ENCODE measurements at places on chromosomes 2 and 18. TPM values are rescaled to one million over a fixed set of nuclear protein-coding genes. Genes with fewer than 3 reads are reported as not detected.

AQP12B gene
- polyA plus RNA-seq = 0.19 TPM

DNA sequence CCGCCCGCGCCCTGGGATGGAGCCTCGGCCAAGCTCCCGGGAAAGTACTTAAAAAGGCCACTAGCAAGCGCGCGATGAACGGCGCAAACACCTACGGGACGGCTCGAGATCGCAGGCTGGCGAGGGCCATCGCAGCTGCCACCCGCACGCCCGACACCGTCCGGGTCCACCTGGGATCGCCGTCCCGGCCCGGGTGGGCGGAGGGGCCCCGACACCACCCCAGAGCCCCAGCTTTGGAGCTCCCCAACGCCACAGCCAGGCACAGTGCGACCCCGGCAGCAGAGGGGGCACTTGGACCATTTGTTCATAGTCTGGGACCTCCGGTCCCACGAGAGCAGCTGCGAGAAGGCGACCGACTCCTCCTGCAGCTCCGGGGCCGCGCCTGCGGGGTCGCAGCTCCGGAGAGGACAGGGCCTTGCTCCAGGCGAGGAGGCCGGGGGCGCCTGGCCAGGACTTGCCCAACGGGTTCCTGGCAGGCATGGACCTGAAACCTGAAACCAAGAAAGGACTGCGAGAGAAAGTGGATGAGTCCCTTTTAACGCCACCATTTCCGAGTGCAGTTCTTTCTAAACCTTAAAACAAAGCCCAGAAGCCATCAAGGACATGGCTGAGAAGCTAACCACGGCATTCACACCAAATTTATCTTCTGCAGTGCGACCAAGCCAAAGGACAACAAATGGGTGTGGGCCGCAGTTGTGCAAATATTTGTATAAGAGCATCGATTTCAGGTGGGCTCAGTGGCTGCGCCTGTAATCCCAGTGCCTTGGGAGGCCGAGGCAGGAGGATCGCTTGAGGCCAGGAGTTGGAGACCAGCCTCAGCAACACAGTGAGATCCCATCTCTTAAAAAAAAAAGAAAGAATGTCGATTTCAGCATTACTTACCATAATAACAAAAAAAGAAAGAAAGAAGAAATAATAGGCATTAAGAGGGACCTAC lies 54.0 kb upstream of the IMP4 start:
- DNase-seq = no peak

DNA sequence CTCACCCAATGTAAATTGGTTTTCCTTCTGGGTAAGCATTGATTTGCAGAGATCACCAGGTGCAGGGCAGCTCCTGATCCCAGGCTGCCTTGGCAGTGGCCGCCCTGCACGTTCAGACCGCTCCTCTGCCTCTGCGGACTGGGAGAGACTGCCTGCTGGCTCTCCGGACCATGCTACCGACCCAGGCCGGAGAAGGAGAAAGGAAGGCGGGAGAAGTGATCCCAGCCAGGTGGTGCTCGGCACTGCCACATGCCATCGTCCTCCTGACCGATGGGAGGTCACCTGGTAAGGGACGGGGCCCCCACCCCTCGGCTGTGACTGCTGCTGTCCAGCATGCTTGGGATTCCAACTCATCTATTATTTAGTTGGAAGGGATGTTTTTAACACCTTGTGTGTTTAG lies 108.1 kb upstream of the POU3F3 start:
- no peak for DNase-seq

- DNase-seq = peak; percentile 24
These were observed 510.8 kb downstream of the TRIB2 start for GRCh38 chr2:13227578-13227977.

DNA sequence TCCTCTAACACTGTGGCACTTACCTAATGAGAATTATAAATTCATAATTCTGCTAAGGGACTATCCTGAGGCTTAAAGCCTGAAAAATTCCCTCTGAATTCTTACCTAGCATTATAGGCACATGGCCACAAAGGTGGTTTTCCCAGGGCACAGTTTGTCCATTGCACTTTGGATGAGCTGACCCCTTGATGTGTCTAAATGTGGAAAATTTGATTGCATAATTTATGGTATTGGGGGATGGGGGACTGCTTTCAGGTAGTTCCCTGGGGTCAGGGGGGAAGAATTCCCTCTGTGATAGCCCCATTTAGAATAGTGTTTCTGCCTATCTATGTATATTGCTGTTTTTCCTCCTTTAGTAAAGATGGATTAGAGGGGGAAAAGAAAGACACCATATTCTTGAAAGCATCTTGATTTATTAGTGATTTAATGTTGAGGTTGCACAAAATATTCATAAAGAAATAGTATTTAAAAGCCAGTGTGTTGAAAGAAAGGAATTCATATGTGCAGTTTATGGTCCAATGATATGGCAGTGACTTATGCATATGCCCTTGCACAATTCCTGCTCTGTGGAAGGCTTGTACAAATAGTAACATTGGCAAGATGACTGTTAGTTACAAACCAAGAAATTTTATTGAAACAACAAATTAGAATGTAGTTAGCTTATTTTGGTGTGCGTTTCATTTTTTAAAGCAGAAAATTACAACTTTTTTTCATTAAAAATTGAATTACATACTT lies 8.7 kb upstream of the HTR2B start:
- no peak for DNase-seq

ID2 gene
- polyA plus RNA-seq = 145 TPM

DNA sequence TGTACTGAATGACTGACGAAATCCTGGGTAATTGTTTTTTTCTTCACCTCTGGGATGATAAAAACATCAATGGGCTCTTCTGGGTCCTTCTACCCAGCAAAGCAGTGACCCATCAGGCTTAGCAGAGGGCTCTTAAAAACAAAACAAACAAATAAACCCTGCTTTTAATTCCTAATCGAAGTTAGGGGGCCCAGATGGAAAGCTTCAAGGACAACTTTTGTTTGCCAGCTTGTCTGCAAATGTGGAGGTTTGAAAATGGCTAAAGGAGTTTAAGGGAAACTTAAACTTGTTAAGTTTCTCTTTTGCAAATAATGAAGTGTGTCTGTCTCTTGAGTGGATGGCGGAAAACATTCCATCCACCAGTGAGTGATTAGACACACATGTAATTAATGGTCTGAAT lies 327.2 kb downstream of the SATB2 start:
- no peak for DNase-seq

- no peak for DNase-seq
These were observed 613.4 kb downstream of the PLCL1 start for GRCh38 chr2:198417836-198418235.

DNA sequence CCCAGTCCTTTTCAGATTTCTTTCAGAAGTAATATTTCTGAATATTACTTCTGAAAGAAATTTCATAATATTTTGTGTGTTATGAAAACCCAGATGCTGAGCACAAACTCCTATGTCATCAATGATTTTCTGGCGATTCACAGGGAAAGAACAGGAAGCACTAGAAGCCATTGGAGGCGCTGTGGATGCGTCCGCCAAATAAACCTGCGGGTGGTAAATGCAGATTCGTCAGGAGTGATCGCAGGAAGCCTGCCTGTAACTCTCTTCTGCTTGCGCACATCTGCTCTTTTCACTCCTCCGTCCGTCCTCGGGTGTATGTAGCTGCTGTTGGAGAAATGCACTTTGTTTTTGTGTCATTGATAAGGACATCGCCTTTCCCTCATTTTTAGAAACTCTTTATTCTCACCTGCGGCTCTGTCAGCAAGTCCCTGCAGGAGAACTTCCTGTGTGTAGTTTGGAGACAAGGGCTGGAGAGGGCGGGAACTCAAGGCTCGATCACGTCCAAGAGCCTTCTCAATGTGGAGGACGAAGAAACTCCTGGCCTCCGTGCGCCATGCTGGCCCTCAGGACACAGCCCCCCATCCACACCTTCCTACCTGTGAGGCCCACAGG lies 483.8 kb downstream of the GALR1 start:
- DNase-seq = no peak

- no peak for DNase-seq
These were observed 552.1 kb downstream of the DCDC2C start for GRCh38 chr2:4255491-4255890.

DNA sequence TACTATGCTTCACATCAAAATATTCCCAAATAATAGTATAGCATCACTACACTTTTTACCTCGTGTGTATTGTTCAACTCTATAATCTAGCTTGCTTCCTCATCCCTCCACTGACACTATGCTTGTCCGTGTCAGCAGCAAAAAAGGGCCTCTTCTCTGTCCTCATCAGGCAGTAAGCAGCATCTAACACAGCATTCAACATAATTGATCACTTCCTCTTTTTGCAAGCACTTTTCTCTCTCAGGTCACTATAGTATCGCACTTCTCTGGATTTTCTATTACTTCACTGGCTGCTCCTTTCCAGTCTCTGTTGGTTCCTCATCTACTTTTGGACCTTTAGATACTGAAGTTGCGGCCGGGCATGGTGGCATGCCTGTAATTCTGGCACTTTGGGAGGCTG lies 64.9 kb upstream of the ZSWIM2 start:
- DNase-seq = no peak

LINC00305 gene
- polyA plus RNA-seq = not detected

UPP2 gene
- polyA plus RNA-seq = 0.24 TPM

ADNP2 gene
- polyA plus RNA-seq = 13.5 TPM

NEU2 gene
- polyA plus RNA-seq = not detected

DNA sequence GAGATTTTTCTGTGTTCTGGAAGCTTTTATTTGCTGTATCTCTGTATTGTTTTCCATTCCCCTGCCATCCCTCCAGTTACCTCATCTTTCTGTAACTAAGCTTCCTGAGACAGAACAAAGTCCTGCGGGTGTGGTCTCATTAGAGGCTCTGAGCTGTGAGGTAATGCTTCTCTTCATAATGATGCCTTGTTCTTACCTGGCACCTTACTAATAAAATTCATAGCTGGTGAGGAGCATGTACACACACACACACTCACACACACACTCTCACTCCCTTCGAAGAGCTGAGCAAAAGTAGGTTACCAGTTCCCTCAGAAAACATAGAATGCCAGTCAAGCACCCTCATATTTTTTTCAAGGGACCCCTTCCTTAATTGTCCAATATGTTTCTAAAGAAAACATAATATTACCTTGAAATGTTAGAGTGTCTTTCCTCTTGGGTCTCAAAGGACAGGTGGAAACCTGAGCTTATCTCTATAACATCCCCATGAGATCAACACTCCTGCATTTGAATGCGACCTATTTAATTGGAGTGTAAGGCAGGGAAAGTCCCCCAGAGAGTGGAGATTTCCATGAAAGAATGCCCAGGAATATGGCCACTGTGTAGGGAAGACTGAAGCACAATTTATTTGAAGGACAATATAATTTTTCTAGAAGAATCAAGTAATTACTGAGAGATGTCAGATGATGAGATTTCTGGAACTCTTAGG lies 161.6 kb upstream of the NCK2 start:
- no peak for DNase-seq

- no peak for DNase-seq
These were observed 9.6 kb upstream of the LYPD6B start for GRCh38 chr2:149028891-149029290.

CNGA3 gene
- 10.8 TPM for polyA plus RNA-seq

SLC4A5 gene
- 0.37 TPM for polyA plus RNA-seq

DNA sequence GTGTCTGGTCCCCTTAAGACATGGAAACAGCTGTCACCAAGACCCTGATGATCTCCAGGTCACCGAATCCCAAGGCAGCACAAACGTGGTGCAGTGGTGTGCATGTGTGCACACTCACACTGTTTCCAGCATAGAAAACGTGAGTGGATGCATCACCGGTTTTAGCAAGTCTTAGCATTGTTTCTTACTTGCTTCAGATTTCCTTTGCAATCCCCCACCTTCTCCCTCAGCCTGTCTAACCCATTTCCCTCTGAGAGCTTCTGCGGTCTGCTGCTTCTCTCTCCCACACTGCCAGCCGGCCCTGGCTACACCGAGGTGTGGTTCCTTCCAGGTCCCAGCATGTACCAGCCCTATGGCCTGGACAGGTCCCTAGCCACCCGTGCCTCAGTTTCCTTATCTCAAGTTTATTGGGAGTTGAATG lies 343.4 kb upstream of the HS6ST1 start:
- no peak for DNase-seq

DNA sequence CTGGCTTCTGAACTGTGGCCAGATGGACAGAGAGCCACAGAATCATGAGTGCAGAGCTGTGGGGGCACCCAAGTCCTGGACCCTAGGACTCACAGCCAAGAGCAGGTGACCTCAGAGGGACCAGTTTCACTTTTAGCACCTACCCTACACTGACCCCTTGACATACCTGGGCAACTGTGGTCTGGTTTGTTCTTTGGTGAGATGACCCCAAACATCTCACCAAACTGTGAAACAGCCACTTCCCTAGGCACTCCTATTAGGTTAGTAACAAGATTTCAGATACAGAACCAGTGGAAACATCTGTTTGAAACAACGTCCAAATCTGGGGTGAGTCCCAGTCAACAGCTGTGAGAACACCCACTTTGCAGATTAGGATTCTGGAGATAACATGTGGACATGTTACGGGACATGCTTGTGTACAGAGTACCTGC lies 1.9 kb upstream of the ZFP36L2 start:
- DNase-seq = no peak

DOK6 gene
- 1.6 TPM for polyA plus RNA-seq

GRCh38 chr2:143029141-143029540 lies 100.1 kb upstream of the ARHGAP15 start:
- DNase-seq = no peak

DNA sequence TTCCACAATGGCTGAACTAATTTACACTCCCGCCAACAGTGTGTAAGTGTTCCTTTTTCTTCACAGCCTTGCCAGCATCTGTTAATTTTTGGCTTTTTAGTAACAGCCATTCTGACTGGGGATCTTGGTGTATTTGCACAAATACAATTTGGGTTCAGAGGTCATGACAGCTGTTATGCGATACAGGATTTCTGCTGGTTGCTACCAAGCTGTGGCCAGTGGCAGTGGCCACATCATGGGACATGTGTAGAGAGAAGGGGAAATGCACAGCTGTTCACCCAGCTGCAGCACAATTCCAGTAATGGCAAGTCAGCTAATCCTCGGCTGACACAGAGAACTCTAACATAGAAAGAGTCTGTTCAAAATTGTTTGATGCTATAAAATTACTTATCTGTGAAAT lies 21.0 kb upstream of the SELENOI start:
- DNase-seq = no peak

DNA sequence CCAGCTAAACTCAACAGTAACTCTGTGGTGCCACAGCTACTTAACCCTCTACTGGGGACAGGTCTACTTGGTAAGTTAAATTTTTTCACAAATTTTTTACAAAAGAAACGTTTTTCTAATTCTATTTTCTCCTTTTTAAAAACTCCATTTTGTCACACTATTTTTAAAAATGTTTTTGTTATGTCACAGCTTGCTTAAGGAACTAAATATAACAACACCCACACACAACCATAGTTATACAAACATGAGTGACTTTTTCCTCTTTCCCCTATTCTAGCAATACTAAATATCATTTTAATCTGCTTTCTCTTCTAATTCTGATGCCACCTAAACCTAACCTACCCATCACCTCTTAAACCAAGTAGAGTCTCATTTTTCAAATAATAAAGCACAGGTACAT lies 160.5 kb upstream of the EPC2 start:
- no peak for DNase-seq

- DNase-seq = no peak
These were observed 141.5 kb downstream of the OSR1 start for GRCh38 chr2:19216676-19217602.

L3MBTL4 gene
- 4.5 TPM for polyA plus RNA-seq

Measured in brain (organoid and tissue), 16 donors.